ENCODE measurements at places on chromosomes 4 and X.
A peak's percentile ranks its signal among the peaks of the same experiment; 100 is the strongest.

- no peak for DNase-seq
Measured at GRCh38 chr4:16642897-16643296, 255.5 kb downstream of the LDB2 start.

DNA sequence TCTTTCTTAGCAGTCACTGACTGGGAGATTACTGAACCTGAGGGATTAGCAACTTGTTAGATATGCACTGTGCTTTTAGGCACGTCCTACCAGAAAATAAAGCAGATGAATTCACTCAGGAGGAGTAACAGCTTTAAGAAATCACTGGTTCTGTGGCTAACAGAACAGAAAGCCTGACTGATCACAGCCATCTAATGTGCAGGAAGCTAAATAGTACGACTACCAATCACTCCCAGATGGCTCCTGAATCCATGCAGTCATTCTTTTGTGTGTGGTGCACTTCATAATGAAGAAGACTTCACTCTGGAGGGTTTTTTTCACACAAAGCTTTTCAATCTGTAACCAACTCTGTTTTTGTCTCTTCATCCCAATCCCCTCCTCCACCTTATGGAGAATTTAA, 305.3 kb upstream of the INTU start:
- no peak for DNase-seq

- no peak for DNase-seq
Measured at GRCh38 chr4:15725608-15726007, 22.7 kb downstream of the BST1 start.

GRCh38 chr4:48831532-48832030, 693 bp downstream of the OCIAD1 start:
- DNase-seq: no peak

GRCh38 chrX:71632923-71633657, 14.8 kb upstream of the CXCR3 start:
- no peak for DNase-seq

- DNase-seq: no peak
Measured at GRCh38 chr4:14878681-14879080, 123.6 kb upstream of the CPEB2 start.

DNA sequence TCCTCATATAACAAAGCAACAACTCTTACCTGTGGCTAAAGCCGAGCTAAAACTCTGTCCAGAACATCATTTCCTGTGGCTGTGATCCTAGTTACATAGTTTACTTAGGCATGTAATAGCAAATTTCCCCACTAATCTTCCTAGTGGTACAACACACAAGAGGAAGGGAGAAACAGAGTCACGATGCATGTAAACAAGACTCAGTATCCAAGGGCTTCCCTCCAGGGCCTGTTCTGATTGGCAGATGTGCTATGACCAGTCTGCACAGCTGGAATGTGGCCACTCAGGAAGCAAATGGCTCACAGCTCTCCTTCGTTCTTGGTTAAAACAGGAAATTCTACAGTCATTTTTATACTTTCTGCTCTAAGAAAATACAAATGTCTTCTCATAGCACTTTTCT, 49.2 kb upstream of the PRSS48 start:
- peak; percentile 82 for DNase-seq

- no peak for DNase-seq
Measured at GRCh38 chr4:183765251-183765911, 106.3 kb downstream of the TRAPPC11 start.

DNA sequence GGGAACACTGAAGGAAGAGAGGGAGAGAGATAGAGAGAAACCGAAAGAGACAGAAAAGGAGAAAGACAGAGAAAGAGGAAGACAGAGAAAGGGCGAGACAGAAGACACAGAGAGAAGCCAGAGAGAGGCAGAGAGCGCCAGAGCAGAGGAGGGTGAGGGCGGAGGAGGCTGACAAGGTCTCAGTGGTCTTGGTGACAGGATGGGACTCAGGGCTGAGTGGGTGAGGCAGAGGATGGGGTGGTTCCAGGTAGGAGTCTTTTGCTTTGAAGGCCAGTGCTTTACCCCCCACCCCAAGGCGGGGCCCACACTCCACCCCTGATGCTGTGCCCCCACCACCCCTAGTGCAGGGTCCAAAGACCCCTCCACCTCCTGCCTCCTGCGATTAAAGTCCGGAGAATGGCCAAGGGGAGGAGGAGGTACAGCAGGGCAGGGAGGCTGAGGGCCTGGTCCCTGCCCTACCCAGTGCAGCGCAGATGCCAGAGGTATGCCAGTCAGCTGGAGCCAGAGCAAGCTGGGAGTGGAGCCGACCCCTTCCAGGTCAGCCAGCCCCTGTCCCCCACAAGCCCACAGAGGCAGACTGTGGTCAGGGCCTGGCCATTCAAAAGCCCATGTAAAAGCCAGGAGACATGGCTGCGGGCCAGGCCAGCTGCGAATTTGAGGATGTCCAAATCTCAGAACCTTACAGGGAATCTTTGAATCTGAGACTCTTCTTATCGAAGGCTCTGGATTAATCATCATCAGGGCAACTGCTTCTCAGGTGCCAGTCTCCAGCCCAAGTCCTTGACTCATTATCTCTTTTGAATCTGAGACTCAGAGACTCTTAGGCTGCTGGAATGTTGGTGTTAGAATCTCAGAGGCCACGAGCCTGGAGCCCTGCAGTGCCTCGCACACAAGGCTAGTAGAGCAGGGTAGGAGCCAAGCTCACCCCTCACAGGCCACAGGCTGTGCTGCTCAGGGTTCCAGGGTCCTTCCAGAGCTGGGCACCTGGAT, 758 bp downstream of the IQSEC2 start:
- no peak for DNase-seq

GRCh38 chrX:55213381-55213780, 6.8 kb upstream of the PAGE5 start:
- no peak for DNase-seq

GRCh38 chr4:16438986-16439385, 212.7 kb upstream of the TAPT1 start:
- no peak for DNase-seq

DNA sequence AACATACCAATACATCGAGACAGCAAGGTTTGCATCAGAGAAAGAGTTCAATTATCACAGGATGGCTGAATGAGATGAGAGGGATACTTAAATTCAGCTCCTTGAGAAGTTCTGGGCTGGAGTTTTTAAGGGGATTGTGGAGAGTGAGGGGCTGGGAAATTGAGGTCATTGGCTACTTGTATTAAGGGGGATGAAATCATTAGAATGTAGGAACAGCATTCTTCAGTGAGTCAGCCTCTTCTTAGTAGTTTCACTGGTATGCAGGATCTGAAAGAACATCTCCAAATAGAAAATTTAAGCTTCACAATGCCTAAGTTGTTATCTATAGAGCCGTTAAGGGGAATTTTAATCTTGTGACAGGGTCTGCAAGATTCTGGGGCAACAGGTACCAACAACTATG, 211.6 kb upstream of the TAPT1 start:
- no peak for DNase-seq

- DNase-seq: no peak
Measured at GRCh38 chr4:55906989-55907388, 41.8 kb upstream of the CEP135 start.

- no peak for DNase-seq
Measured at GRCh38 chr4:108702960-108703359, 52.6 kb downstream of the OSTC start.

DNA sequence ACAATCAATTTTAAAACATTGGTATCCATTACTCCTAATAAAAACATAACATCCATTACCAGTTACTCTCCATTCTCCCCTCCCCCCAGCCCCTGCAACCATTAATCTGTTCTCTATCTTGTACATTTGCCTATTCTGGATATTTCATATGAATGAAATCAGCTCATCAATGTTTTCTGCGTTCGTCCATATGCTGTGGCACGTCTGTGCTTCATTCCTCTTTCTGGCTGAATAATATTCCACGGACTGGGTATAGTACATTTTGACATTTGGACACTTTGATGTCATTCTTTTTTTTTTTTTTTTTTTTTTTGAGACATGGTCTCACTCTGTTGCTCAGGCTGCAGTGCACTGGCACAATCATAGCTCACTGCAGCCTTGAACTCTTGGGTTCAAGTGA, 5.2 kb downstream of the DNASE1L1 start:
- DNase-seq: no peak

DNA sequence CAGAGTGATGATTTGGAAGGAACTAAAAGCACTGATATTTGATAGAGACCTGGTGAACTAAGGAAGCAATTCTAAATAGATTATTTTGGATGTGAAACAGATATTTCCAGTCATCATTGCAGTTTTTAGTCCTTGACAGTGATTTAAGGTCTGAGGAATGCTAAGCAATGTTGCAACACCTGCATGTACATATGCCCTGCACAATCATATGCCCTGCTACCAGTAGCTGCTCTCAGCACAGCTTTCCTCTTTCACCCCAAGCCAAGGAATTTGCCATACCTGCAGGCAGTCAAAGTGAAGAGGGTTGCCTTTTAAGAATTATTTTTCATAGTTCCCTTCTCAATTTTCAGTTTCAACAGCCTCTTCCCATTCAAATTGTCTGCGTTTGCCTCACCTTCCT, 8.7 kb upstream of the FAM47A start:
- DNase-seq: no peak

DNA sequence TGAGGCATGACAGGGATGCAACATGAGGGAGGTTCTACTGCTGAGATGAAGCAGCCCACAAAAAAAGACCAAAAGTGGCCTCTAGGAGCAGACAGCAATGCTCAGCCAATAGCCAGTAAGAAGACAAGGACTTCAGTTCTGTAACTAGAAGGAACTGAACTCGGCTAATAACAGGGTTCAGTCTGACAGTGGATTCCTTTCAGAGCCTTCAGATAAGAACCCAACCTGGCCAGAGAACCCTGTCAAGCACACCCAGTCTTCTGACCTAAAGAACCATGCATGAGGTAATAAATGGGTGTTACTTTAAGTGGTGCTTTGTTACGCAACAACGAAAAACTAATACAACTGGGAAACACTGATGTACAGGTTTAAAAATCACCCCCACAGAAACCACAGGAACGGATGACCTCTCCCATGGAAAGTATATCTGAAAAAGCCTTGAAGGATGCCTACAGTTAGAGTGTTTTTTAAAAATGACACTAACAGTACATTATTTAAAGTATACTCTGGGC, 94.6 kb downstream of the PAPSS1 start:
- DNase-seq: no peak

DNA sequence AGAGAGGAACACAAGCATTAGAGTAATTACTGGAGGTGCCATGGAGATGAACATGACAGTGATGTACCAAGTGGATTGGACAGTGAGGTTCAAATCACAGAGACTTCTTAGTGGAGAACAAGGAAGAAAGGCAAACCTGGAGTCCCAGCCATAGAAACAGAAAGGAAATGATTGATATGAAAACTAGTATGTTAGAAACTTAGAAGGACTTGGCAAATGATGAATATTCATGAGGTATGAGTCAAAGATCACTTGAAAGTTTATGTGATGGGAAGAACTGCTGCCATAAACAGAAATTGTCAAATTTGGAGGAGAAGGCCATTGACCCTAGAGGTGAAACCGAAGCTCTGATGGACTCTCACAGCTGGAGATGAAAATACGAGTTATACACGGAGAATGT, 88.2 kb downstream of the PHOX2B start:
- no peak for DNase-seq

GRCh38 chr4:113565702-113566012, 195.9 kb downstream of the CAMK2D start:
- DNase-seq: no peak

DNA sequence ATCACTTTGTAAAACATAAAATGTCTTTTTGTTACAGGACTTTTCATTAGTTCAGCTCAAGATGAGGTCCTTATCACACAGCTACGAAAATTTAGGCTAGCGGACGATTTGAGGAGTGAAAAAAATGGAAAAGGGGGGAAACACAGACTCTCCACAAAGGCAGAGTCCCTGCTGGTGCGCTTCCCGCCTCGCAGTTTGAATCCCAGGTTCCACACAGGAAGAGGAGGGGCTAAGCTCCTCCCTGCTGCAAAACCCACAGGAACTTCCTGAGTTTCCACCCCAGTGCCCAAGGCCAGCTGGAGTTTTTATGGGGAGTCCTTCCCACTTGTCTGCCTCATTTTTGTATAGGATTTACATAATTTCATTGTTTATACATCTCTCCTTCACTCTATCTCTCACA, 11.2 kb downstream of the ADAM29 start:
- no peak for DNase-seq

- DNase-seq: no peak
Measured at GRCh38 chr4:17018013-17018412, 119.6 kb upstream of the LDB2 start.

DNA sequence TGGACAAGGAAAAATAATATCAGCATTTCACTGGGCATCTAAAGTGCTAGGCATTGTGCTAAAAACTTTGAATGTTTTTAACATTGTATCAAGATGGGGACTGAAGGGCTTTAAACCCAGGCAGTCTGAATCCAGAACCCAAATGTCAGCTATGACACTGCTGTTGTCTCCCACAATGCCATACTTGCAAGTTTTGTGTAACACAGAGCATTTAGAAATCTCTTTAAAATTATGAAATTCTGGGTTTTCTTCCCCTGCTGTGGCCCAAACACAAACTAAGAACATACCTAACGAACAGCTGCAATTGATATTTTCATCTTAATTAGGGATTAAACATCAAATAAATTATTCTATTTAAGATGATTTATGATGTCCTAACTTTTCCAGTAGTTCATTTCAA, 66.8 kb upstream of the LSM6 start:
- no peak for DNase-seq

GRCh38 chrX:71067089-71067488, 1.0 kb downstream of the SNX12 start:
- no peak for DNase-seq

DNA sequence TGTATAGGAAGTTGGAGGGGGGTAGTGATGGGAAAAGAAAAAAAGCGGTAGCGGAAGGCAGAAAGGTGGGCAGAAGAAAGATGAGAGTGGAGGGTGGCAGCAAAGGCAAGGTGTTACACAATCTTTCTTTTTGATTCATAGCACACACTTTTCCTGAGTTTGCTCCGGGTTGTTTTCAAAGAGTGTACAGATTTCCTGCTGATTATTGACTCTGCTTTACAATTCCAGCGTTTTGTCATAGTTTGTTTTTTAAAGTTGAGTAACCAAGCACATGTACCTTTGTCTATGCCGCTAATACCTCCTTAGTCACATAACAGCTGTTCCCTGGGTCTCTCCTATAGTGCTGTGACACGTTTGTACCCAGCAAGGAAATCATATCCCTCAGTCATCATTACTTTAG, 50.3 kb downstream of the AGA start:
- no peak for DNase-seq

- no peak for DNase-seq
Measured at GRCh38 chrX:10800796-10801195, 180.4 kb upstream of the MID1 start.

DNA sequence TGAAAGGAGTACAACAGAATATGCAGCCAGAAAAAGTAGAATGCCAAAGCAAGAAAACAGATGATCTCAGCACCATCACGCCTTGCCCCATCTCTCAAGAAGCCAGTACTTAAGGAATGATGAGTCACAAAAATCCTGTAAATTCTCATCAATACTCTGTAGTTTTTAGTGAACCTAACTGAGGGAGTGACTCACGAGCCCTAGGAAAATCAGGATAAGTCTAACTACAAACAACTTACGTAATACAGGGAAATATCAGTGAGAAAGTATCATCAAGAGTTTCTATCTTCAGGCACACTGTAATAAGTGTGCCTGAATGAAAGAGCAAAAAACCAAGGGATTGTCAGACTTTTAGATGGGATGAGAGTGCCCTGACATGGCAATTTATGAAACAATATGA, 644.4 kb downstream of the STPG2 start:
- DNase-seq: no peak

- no peak for DNase-seq
Measured at GRCh38 chrX:103919270-103919637, 43.2 kb upstream of the TMSB15B start.

GRCh38 chrX:152537373-152537772, 86.3 kb upstream of the GABRA3 start:
- DNase-seq: no peak
